ENCODE measurements at places on chromosomes 2 and 18.

- no peak for DNase-seq
These were observed 108.8 kb downstream of the RTN4 start for GRCh38 chr2:54941248-54941984.

- DNase-seq = no peak
These were observed 264.2 kb downstream of the GBX2 start for GRCh38 chr2:235903782-235904584.

GRCh38 chr2:123451542-123451941 is 573.5 kb upstream of the CNTNAP5 start:
- no peak for DNase-seq

- DNase-seq = no peak
These were observed 205.7 kb downstream of the DSEL start for GRCh38 chr18:67310826-67311225.

DNA sequence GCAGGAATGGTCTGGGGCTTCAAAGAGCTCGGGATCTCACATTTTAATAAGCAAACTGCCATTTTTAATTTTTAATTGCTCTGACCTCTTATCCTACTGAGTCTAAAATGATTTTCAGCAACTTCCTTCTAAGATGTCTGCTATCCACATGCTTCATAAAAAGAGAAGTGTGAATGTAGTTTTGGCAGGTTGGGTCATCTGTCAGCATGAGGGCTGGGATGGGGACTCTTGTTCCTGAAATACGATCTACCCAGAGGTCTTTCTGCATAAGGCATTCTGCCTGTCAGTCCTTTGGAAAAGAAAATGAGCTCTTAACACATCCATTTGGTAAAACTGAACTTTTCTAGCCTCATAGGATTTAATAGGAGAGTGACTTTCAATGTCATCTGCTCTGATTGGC is 252.8 kb upstream of the APCDD1 start:
- no peak for DNase-seq
